Left colon (tissue), 2 donors: ENCODE measurements at places on chromosomes 6 and 20. TPM values are rescaled to one million over a fixed set of nuclear protein-coding genes. Genes with fewer than 3 reads are reported as not detected.

The RFX6 gene
- total RNA-seq = 1.5 TPM

The ZC3H12D gene
- 8.7 TPM for total RNA-seq

The BTNL2 gene
- not detected for total RNA-seq

The GGT7 gene
- 22.5 TPM for total RNA-seq

The SOBP gene
- total RNA-seq = 0.70 TPM

The CTSZ gene
- 283 TPM for total RNA-seq

The CST1 gene
- not detected for total RNA-seq

The IYD gene
- 22.6 TPM for total RNA-seq

The ULBP2 gene
- total RNA-seq = 0.31 TPM

The SLC22A7 gene
- total RNA-seq = not detected

The NFATC2 gene
- 5.6 TPM for total RNA-seq

The C2 gene
- 6.1 TPM for total RNA-seq

The C6orf15 gene
- not detected for total RNA-seq

The MUC21 gene
- total RNA-seq = not detected

The PROKR2 gene
- not detected for total RNA-seq

The EYA2 gene
- 21.0 TPM for total RNA-seq

The HS3ST5 gene
- 0.20 TPM for total RNA-seq

The HLA-DRB5 gene
- 121 TPM for total RNA-seq

The RIPOR2 gene
- 2.8 TPM for total RNA-seq

The DDRGK1 gene
- 70.3 TPM for total RNA-seq

The NKX2-2 gene
- total RNA-seq = 1.4 TPM

The KCNK16 gene
- total RNA-seq = not detected

The DUSP15 gene
- 0.27 TPM for total RNA-seq

The HLA-DMA gene
- 11.8 TPM for total RNA-seq

The XKR7 gene
- total RNA-seq = 0.11 TPM
